ENCODE measurements at places on chromosomes 5 and 9. TPM values are rescaled to one million over a fixed set of nuclear protein-coding genes. Genes with fewer than 3 reads are reported as not detected.

The SH3TC2 gene
- 136 TPM for total RNA-seq

The BAAT gene
- total RNA-seq = 0.31 TPM

The TRIM7 gene
- 0.43 TPM for total RNA-seq

The IFNA21 gene
- total RNA-seq = not detected

The COL27A1 gene
- total RNA-seq = 68.8 TPM

The TMED9 gene
- 122 TPM for total RNA-seq

The FGFR4 gene
- total RNA-seq = 9.7 TPM

The NMUR2 gene
- 10.7 TPM for total RNA-seq

The PCDHGA6 gene
- 9.7 TPM for total RNA-seq

The SPATA31E1 gene
- 4.6 TPM for total RNA-seq

The FRMD3 gene
- total RNA-seq = 5.5 TPM

The CYLC2 gene
- total RNA-seq = 7.7 TPM

The PCDHA9 gene
- 2.0 TPM for total RNA-seq

The MCTP1 gene
- 15.5 TPM for total RNA-seq
